GM23248 (cell line): ENCODE measurements at places on chromosomes 1 and 21. TPM values are rescaled to one million over a fixed set of nuclear protein-coding genes. Genes with fewer than 3 reads are reported as not detected.

The KCNT2 gene
- polyA plus RNA-seq = 0.14 and 0.22 TPM in 2 replicates

- no peak for DNase-seq
These were observed 36.6 kb upstream of the KCTD3 start for GRCh38 chr1:215530401-215530984.

GRCh38 chr1:192879406-192879805 lies 70.6 kb downstream of the RGS2 start:
- DNase-seq = peak; percentile 16

DNA sequence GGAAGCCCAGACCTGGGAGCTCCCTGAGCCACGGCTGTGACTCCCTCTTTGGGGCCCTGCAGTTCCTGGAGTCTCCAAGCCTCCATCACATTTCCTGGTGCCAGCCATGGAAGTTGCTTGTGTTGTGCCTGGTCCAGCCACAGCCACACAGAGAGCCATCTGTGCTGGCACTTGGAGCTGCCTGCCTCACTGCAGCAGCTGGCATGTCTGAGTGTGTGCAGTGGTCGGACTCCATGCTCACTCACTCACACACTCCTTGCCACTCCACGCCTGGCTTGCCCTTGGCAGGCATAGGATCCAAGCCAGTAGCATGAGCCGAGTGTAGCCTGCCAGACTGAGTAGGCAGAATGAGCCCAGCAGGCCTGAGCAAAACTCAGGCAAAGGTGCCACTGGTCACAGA lies 516.3 kb upstream of the BEND5 start:
- DNase-seq = no peak

The CRYAA gene
- not detected in 2 replicates for polyA plus RNA-seq

GRCh38 chr1:150362721-150363425 lies 1.1 kb upstream of the RPRD2 start:
- DNase-seq = peak; percentile 43

The PCAT6 gene
- 9.4 and 13.9 TPM in 2 replicates for polyA plus RNA-seq

The CLDN14 gene
- 0.28 TPM in 1 of 2 replicates, not detected in the other for polyA plus RNA-seq

- peak; percentile 59 for DNase-seq
These were observed 1.3 kb downstream of the SIPA1L2 start for GRCh38 chr1:232628335-232629249.

DNA sequence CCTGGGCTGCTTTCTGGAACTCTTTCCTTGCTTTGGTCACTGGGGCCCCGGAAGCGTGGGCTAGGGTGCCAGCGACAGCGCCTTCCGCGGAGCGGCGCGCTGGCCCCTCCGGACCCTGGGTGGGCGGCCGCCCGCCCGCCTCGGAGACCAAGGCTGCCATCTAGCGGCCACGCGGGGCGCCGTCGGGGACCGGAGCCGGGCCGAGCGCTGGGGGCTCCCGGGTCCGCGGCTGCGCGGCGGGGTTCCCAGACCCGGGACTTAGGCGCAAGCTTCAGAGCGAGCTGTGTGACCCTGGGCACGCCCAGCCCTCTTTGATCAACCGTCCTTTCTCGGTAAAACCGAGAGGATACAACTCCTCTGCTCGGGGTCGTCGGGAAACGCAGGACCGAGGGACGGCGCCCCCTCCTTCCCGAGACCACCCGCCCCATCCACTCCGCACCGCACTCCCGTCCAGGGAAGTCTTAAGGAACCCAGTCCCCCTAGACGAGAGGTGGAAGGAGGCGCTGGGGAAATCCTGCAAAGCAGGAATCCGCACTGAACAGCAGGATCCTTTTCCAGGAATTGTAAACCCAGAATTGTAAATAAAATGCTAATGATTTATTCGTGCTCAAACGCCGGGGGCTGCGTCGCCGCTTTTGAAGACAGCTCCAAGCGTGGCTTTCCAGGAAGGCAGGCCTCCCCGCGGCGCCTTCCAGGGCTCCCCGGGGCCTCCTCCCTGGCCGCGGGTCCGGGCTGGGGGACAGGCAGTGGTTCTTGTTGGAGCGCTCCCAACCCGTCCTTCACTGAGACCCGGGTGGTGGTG lies 41.2 kb downstream of the RRAGC start:
- DNase-seq = peak; percentile 38

GRCh38 chr1:201085902-201086735 lies 26.1 kb downstream of the CACNA1S start:
- peak; percentile 73 for DNase-seq
